ENCODE measurements at places on chromosomes 3 and 15.

- no peak for DNase-seq
Measured at GRCh38 chr15:85312929-85313331, 67.5 kb upstream of the AKAP13 start.

DNA sequence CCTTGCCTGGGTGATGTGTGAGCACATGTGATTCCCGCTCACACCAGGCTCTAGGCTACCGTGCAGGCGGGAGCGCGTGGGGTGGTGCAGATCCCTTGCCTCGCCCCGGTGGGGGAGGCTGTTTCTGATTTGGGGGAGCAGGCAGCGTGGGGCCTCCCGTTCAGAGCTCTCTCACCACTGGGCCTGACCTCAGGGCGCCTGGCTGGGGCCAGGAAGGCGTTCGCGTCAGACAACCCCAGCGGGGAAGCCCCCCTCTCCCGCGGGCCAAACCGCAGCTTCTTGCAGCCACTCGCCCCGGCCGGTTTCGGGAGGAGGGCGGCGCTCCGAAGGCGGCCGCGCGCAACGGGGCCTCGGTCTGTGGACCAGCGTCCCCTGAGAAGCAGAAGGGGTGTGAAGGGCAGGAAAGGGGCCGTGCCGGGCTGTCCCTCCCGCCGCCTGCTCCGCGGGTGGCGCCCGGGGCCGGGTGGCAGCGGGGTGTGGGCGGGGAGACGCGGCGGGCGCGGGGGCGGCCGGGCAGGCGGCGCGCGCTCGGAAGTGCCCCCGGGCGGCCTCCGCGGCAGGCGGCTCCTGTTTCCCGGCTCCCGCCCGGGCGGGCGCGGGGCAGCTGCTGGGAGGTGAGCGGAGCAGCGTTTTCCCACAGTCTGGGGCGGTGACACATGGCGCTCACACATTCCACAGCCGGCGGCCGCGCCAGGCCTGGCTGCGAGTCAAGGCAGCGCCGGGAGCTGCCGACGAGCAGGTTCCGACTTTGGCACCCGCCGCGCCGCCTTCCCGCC lies 65.1 kb upstream of the HES1 start:
- DNase-seq = peak; percentile 82

GRCh38 chr3:134754768-134755559 lies 40.1 kb upstream of the EPHB1 start:
- DNase-seq = peak; percentile 32

DNA sequence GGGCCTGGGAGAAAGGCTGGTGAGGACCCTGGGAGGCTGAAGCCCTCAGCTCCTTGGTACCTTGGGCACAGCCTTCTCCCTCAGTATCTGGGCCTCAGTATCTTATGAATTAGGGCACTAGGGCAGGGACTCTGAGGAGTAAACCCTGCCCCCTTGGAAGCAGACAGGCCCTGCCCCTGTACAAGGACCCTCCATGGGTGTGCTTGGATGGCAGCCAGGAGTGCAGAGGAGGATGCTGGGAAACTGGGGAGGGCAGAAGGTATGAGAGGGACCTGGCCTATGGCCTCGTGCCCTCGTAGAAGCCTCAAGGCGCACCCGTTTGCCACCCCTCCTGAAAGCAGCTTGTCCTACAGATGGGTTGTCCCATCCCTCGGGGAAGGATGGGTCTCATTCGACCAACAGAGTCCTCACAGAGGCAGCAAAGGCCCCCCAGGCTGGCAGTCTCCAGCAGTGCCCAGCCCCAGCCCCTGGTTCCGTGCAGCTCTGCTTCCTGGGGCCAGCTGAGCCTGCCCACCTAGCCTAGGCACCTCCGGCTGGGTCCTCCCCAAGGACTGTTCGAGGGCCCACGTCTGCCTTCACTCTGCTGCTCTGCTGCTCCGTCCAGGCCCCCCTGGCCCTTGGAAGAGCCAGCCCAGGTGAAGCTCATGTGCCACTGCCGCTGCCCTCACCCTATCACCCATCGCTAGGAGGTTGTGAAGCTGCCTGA lies 15.3 kb upstream of the SEMA3F start:
- no peak for DNase-seq

GRCh38 chr3:70360979-70361760 lies 48.7 kb upstream of the MDFIC2 start:
- no peak for DNase-seq

DNA sequence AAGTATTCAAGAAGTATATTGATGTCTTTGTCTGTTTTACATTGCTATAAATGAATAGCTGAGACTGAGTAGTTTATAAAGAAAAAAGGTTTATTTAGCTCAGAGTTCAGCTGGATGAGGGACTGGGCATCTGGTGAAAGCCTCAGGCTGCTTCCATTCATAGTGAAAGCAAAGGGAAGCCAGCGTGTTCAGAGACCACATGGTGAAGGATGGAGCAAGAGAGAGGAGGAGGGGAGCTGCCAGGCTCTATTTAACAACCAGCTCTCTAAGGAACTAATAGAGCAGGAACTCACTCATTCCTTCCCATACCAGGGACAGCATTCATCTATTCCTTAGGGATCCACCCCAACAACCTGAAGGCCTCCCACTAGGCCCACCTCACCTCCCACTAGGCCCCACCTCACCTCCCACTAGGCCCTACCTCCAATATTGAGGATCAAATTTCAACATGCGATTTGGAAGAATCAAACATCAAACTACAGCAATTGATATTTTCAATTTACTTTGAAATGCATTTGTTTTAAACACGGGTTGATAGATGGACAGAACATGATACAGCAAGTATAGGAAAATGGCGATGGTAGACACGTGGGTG lies 167.5 kb upstream of the HES1 start:
- DNase-seq = no peak

GRCh38 chr3:119322021-119322834 lies 28.0 kb downstream of the ARHGAP31 start:
- peak; percentile 39 for DNase-seq

DNA sequence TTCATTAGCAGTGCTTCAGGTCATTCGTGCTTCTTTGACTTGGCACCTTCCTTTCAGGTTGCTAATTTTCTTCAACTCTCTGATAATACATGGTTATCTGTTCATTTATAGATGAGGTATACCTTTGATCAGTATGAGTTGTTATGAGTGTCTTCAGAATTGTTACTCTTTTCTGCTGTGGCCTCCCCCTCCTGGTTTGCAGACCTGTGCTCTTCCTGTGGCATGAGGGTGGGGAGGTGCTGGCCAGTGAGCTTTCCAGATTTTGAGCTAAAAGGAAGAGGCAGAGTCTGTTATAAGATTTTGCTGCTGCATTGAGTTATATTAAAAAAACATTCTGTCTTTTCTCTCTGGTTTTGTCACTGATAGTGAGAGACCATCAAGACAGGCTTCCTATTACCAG lies 30.8 kb upstream of the GOLGA6L9 start:
- no peak for DNase-seq

DNA sequence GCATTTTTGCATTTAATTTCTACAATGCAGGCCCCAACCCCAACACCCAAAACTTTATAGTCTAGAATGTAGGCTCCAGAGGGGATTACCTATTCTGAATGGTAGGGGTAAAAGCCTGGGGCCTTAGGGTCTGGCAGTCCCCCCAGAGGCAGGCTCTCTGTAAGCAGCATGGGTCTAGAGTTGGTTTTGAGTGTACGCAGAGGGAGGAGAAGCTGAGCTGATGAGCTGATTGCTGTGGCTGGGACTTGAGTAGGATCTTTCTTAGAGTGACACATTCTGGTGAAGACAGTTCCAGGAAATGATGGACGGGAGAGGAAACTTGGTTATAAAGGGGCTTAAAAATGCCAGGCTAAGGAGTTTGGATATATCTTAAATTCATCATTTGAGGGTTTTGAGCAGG lies 2.1 kb downstream of the LPP start:
- no peak for DNase-seq

DNA sequence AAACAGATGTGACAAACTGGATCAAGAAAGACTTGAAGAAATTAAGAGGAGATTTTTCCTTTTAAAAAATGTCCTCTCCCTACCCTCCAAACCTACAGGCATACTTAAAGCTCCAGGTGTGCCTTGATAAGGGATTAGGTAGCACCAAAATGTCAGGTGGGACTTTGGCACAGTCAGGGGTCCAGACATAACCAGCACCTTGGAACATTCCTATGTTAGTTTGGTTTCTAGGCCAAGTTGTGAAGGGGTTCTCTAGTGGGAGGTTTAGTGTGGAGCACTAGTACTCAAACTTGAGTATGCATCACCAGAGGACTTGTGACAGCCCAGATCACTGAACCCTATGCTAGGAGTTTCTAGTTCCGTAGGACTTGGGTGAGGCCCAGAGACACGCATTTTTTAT lies 13.9 kb downstream of the ILDR1 start:
- no peak for DNase-seq

DNA sequence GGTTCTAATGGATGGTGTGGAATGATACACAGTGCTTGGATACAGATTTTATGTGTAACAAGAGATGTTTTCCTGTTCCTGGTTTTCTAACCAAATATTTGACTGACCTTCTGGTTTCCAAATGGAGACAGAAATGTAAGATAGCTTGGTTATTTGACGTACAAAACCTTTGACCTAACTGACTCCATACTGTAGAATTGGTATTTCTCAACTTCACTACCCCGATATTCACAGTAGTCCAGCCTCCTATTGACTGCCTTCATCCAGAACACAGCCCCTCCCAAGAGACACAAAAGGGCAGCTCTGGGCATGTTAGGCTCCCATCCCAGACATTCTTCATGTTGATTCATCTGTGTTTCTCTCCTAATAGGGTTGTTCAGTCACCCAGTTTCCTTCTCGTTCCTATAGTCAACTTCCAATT lies 33.4 kb downstream of the MYO1E start:
- no peak for DNase-seq

DNA sequence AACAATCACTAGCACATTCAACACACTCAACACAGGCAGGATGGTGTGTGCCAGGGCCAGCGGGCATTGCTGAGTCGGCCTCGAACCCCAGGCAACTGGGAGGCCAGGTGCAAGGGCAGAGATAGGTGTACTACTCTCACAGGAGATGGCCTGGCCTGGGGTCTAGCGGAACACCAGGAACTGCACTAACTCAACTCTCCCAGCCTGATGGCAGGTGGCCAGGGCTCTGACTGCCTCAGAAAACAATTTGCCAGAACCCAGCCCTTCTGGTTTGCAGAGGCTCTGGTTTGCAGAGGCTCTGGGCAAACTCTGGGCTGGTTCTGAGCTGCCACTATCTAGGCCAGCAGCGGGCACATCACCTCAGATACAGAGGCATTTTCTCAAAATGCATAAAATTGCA lies 229.2 kb upstream of the CHRNA7 start:
- DNase-seq = no peak

- DNase-seq = no peak
Measured at GRCh38 chr3:24480497-24480896, 14.2 kb downstream of the THRB start.

DNA sequence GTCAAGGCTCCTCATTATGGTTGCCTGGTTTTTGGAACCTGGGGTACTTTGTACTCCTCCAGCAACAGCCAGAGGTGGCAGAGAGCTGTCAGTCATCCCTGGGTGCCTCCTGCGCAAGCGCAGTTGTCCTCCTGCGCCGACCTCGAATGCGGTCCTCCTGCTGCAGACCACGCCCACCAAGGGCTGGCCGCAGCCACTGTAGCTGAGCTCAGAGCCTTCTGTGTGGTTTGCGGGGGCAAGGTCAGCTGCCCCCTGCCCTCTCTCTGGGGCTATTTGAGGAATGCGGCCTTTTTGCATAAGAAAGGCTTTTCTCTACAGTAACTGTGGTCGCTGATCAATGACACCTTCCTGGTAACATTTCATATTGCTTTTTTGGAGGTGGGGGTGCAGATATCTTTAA lies 131.3 kb upstream of the SNRPN start:
- DNase-seq = no peak

DNA sequence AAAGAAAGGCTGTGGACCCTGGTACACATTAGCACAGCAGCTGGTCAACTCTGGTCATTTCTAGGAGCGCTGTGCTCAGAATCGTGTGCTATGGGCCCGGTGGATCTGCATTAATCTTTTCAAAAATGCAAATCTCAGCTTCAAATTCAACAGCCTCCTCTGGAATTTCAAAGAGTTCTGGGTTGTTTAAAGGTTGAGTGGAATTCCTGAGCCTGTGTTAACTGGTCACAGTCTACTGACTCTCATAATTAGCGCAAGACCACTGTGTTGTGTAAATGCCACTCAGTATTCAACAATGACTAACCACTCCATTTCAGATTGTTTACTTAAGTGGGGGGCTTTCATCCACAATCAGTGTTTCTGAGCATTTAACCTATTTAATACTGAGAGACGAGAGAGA lies 2.7 kb upstream of the ARNT2 start:
- no peak for DNase-seq

DNA sequence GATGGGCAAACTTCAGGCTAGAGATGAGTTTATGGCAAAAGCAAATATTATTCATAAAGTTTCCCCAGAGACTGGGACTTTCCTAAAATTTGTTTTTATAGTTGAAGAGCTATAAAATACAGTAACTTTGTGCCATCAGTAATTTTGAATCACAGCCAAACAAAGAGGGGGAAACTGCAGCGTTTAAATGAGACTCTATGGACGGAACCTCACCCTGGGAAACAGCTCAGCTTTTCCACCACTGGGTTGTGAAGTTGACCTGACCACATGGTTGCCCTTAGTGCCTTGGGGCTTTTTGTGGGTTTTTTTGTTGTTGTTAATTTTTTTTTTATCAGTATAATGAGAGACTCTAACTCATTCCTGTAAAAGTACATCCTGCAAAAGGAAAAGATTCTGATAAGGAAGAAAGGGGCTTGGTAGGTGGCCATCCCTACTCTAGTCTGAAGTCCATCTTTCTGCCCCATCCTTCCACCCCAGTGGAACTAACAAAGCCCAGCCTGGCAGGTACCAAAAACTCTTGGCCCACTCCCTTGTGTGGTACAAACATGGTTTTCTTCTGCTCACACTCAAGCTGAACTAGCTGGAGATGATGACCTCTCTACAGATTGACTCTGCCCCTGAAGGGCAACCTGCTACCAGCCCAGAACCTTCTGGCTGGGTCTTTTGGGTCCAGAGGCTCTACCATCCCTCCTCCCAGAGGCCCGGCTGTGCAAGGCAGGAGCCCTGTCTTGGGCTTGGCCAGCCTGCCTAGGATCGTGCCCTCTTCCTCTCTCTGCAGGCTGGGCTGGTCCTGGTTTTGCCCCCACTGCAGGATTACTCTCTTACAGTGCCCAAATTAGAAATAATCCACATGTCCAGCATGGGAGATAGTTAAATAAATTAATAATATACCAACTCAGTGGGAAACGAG lies 41.2 kb downstream of the RLBP1 start:
- DNase-seq = no peak

- DNase-seq = no peak
Measured at GRCh38 chr15:65766422-65767263, 25.4 kb downstream of the DENND4A start.

- no peak for DNase-seq
Measured at GRCh38 chr3:1787094-1787493, 311.6 kb upstream of the CNTN4 start.

GRCh38 chr15:58081456-58081855 lies 15.9 kb upstream of the ALDH1A2 start:
- no peak for DNase-seq

- DNase-seq = no peak
Measured at GRCh38 chr3:171064461-171064860, 37.9 kb upstream of the SLC2A2 start.

All from activated CD4-positive, CD25-positive, alpha-beta regulatory T cell treated with anti-CD3 and anti-CD28 coated beads, Interleukin-2, amount 50 U/mL, for 72 hours (primary cell).